ENCODE measurements at places on chromosomes 3 and 15.

GRCh38 chr3:64467255-64467944 lies 220.4 kb downstream of the ADAMTS9 start:
- no peak for DNase-seq

DNA sequence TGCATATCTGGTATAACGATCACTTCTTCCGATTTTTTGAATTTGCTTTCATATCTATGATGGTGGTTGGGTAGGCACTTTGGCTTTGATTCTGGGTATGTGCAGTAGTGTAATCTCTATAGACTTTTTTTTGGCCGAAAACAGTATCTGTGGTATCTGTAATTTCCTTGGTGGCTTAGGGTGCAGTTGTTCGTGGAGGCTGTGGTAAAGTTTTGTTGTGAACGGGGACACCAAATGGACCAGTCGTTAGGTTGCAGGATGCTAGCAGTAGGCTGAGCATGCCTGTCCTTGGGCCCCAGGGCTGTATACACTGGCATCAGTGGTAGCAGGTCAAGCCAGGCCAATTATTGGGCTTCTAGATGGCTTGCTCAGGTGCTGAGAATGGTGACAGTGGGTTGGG lies 55.2 kb downstream of the CCDC66 start:
- no peak for DNase-seq

- DNase-seq: peak; percentile 15
Measured at GRCh38 chr3:153768561-153769469, 352.4 kb upstream of the ARHGEF26 start.

GRCh38 chr3:34283751-34284150 lies 485.3 kb downstream of the PDCD6IP start:
- DNase-seq: no peak

DNA sequence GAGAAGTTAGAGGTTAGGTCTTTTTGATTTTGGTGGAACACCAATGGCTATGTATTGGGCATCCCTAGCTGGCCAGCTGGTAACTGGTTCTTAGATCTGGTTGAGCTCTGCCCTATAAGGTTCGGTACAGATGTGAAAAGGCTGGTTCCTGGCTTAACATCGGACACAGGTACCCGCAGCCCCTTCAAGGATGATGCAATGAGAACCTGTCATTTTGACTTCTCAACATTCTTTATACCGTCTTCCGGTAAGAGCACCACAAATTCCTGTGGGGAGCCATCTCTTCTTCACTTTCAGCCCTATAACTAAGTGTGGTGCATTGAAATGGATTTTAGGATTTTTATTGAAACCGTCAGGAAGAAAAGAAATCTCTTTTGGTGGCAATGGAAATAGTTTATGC lies 222.8 kb downstream of the ADAMTS9 start:
- no peak for DNase-seq

Measured in putamen (tissue), 1 donor.